NCI-H345 (cell line): ENCODE measurements at places on chromosomes 3 and 15.
A peak's percentile ranks its signal among the peaks of the same experiment; 100 is the strongest.

DNA sequence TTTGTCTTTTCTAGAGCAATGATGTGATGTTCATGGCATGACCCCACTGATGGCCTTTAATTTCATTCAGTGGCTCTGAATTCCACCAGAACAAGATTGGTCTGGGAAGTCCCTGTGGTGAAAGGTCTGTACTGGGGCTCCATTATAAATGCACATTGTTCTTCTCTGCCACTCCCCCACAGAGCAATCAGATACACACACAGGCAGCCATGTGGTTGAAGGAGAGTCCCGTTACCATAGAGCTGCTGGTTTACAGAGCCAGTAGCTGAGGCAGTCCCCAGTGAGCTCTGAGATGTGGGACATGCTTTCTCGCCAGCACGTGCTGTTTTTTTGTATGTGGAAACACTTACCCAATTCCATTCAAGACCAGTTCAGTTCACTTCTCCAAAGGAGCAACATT is 172.7 kb upstream of the TRIM42 start:
- no peak for DNase-seq

DNA sequence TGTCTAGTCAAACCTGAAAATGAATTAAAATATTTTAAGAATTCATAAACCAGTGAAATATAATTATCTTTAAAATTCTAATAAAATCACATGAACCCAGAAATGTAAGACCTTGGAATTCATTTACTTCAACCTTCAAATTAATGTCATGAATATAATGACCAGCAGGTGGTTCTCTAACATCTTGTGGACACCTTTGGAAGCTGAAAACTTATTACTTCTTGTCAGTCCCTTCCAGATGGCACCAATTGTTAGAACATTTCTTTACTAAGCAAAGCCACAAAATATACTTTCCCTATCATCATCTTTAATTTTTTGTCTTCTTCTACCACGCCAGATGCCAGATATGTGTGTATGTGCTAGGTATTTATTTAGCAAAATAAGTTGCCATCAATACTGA is 240.0 kb downstream of the MBNL1 start:
- no peak for DNase-seq

GRCh38 chr3:155154255-155154654 is 74.1 kb downstream of the MME start:
- DNase-seq, result no peak

DNA sequence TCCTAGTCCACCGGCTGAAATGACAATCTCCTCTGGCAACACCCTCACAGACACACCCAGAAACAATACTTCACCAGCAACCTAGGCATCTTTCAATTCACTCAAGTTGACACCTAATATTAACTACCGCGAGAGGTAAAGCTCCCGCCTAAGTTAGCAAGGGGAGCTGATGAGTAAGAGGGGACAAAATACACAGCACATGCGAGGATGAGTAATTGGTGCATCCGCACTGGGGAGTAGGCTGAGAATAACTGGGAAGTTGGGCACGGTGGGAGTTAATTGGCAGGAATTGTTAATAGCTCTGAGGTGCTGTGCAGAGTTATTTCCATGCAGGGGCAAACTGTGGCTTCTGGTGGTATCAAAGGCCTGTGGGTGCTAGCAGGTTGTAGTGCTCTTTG is 14.5 kb upstream of the PLD1 start:
- DNase-seq, result no peak

DNA sequence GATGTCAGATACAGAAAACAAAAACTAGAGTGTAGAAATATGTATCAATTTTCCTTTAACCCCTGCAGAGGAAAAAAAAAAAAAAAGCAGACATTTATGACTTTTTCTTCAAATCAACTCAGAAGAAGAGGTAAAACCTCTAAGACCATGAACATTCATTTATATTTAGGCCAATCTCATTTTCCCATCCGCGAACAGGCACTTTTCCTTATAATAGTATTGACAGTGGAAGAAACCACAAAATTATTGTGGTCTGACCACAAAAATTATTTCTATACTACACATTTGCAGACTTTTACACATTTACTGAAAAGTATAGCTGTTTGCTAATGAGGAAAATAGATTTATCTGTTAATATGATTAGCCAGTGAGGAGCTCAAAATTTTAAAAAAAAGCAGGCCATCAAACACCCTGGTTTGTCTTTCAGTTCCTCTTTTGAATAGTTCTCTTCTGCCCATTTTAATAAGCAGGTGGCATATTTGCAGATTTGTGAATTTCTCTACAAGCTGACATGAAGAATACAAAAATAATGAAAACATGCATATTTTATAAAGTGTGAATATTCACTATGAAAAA is 5.7 kb downstream of the OSBPL11 start:
- no peak for DNase-seq

DNA sequence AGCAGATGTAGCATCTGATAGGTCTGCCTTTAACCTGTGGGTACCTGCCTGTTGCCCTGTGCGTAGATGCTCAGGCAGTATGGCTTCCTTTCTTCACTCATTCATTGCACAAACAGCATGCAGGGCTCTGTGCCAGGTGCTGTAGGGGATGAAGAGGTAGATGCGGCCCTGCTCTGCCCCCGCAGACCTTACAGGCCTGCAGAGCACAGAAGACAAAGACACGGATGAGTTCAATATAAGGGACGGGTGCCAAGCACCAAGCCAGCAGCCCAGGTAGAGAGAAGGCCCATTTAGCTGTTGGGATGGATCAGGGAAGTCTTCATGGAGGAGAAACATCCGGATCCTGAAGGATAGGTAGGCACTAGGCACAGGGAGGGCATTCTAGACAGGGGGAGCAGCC is 69.4 kb downstream of the AAGAB start:
- DNase-seq, result peak; percentile 12

DNA sequence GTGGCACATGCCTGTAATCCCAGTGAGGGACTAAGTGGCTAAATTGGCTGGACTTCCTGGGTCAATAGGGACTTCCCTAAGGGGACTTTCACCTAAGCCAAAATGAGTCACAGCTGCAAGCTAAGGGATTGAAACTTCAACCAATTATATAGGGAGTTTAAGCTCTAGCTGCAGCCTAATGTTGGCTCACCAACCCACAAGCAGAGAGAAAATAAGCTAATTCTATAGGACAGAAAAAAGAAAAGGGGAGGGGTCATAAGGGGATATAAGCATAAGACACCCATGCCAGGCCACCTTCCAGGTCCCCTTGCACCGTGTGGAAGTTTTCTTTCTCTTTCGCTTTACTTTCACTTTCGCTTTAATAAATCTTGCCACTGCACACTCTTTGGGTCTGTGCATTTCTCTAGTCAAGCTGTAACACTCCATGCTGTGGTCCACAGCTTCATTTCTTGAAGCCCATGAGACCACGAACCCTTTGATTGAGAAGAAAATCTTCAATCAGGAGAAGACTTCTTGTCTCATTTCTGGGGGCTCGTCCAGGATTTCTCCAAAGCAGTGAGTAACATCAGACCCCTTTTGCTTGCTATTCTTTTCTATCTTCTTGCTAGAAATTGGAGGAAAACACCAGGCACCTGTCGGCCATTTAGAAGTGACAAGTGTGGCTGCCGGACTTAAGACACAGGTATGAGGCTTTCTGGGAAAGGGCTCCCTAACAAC is 192.3 kb downstream of the IGSF11 start:
- DNase-seq, result no peak

GRCh38 chr15:57969355-57969754 is 96.2 kb downstream of the ALDH1A2 start:
- peak; percentile 8 for DNase-seq

GRCh38 chr3:46865031-46865507 is 1.8 kb upstream of the MYL3 start:
- DNase-seq, result no peak

DNA sequence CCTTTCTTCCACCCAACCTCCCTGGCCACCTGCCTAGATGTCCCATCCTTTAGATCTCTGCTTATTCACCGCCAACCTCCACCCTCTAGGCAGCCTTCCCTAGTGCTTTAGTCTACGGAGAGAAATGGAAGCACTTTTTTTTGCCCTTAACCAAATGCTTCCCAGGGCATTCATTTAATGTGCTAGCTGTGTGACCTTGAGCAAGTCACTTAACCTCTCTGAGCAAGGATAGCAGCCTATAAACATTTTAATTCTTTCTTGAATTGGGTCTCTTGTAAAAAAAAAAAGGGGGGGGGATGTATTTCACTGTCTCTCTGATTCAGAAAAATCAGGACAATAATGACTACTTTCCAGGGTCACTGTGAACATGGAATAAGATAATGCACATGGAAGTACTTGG is 3.2 kb upstream of the INSYN1 start:
- DNase-seq, result no peak

DNA sequence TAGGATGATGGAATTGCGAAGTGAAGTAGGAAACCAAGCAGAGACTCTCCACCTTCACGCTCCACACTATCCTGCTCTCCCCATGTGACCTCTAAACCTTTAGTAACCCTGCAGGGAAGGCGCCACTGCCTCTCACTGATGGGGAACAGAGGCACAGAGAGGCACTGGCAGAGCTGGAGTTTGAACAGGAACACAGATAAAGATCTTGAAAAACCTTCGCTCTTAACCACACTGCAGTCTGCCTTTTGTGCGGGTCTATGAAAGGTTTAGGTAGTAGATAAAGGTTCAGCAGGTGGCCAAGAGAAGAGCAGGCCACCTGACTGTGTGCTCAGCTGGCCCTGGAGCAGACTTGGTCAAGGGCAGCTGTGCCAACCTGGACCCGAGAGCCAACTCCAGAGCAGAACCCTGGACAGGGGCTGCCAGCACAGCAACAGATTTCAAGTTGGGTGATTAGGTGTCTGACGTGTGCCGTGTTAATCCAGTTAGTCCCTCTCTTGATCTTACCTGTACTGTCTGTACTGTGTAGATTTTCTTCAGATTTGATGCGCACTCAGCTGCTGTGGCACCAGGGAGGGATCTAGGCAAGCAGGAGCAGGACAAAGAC is 15.2 kb downstream of the EIF4E3 start:
- DNase-seq, result peak; percentile 20

GRCh38 chr3:56458496-56459103 is 9.7 kb downstream of the ERC2 start:
- no peak for DNase-seq

GRCh38 chr15:90650117-90650955 is 66.8 kb upstream of the BLM start:
- DNase-seq, result no peak

- peak; percentile 10 for DNase-seq
Measured at GRCh38 chr3:136142592-136142991, 53.5 kb downstream of the MSL2 start.

DNA sequence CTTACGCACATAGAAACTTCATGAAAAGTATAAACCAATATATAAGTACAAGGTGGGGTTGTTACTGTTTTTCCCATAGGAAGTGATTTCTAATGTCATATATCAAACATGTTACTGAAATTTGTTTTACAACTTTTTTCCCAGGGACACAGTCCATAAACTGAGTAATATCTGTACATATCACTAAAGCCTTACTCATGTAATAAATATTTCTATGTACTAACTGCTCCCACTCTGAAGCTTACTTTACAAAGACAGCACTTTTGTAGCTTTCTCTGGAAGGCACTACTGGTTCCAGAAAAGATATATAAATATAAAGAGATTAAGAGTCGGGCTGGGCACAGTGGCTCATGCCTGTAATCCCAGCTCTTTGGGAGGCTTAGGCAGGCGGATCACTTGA is 91.7 kb downstream of the MYO5A start:
- no peak for DNase-seq

DNA sequence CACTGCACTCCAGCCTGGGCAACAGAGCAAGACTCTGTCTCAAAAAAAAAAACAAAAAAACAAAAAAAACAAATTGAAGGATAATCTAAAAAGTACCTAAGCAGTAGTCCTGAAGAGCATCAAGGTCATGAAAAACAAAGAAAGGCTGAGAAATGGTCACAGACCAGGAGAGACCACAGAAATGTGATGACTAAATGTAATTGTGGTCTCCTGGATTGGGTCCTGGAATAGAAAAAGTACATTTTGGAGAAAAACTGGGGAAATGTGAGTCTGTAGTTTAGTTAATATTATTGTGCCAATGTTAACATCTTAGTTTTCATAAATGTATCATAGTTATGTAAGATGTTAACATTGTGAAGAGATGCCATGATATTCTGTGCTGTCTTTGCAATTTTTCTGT is 267.5 kb upstream of the NR2E3 start:
- DNase-seq, result no peak

DNA sequence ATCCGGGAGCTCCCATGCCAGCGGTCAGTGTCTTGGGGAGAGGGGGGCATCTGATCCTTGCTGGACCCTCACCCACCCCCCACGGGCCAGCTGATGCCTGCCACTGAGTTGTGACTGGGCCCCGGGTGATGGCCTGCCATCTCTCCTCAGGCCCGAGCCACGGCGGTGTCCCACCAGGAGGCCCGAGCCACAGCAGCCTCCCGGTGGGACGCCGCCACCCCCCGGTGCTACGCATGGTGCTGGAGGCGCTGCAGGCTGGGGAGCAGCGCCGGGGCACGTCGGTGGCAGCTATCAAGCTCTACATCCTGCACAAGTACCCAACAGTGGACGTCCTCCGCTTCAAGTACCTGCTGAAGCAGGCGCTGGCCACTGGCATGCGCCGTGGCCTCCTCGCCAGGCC is 4.3 kb downstream of the H1-8 start:
- DNase-seq, result no peak

DNA sequence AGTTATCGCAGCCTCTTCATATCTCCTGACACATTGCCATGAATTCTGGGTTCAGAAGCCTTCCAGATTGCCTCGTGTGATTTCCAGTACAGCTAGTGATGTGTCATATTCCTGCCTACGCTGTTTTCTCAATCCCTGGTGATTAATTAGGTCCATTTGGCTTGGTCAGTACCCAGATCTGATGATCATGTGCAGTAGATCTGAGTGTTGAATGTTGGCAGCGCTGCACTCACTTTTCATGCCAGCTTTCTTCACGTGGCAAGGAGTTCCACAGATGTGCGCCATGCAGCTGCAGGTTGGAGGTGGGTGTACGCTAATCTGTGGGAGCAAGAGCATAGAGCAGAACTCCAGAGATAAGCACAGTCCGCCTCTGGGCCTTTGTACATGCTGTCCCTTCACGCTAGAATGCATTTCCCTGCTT is 86.9 kb upstream of the COL6A5 start:
- no peak for DNase-seq

- DNase-seq, result no peak
Measured at GRCh38 chr3:195085356-195086130, 185.4 kb downstream of the XXYLT1 start.

DNA sequence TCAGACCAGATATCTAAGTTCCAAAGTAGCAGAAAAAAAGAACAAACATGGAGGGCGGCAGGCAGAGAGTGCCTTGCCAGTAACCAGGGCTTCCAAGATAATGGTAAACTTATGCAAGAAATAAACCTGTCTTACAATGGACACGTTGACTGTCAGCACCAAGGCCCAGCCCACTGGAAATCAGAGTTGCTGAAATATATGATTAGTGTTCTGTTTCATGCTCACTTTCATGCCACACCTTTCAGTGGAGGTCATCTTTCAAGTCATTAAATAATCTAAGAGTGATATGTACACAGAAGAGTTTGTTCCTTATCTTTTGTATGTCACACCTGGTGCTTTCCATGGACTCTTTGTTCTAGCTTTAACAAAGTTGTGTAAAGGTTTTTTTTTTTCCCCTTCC is 358.1 kb downstream of the MECOM start:
- DNase-seq, result no peak

GRCh38 chr15:43776101-43776717 is 557 bp downstream of the ELL3 start:
- DNase-seq, result peak; percentile 37

- DNase-seq, result no peak
Measured at GRCh38 chr3:69511361-69511760, 125.5 kb upstream of the FRMD4B start.
